ENCODE measurements at places on chromosomes 3 and 15.

- no peak for DNase-seq
Observed at GRCh38 chr3:188240189-188240981, 86.4 kb downstream of the LPP start.

DNA sequence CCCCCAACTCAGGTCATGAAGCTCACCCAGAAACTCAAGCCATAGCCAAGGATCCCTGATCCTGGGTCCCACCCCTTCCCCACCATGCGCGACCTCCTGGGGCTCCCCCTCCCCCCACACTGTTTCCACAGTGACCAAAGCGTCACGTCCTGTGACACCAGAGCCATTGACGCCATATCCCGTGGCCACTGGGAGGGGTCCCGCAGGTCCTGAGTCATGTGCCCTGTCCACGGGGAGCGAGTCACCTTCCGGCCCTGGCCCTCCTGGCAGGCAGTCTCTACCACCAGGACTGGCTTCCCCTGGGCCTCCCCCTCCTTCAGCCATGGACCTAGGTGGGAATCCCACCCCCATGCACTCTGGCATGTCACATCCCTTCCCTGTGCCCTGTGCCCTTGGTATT is 15.6 kb downstream of the SEMA3F start:
- no peak for DNase-seq

- DNase-seq = no peak
Observed at GRCh38 chr3:49500205-49500731, 30.2 kb downstream of the DAG1 start.

GRCh38 chr3:196339044-196339443 is 856 bp upstream of the TM4SF19 start:
- no peak for DNase-seq

- peak; percentile 21 for DNase-seq
Observed at GRCh38 chr3:48565591-48566400, 2.2 kb upstream of the UCN2 start.
